ENCODE measurements at places on chromosomes 7 and 10.

DNA sequence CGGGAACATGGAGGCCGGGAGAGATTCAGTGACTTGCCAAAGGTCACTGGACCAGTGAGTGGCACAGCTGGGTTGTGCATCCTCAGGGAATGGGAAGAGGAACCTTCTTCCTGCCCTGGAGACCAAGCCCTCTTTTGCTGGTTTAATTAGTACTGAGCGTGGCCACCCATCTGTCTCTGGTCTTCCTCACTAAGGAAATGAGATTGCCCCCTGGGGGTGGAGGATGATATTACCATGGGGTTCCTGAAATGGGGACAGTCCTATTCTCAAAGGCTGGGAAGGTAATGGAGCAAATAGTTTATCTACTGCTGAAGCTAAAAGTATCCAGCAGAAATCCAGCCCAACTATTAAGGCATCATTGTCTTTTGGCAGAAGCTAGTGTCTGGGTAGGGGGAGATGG is 98.6 kb upstream of the FGFR2 start:
- DNase-seq, result no peak

GRCh38 chr7:66233638-66234037 is 28.5 kb downstream of the TPST1 start:
- DNase-seq, result no peak

DNA sequence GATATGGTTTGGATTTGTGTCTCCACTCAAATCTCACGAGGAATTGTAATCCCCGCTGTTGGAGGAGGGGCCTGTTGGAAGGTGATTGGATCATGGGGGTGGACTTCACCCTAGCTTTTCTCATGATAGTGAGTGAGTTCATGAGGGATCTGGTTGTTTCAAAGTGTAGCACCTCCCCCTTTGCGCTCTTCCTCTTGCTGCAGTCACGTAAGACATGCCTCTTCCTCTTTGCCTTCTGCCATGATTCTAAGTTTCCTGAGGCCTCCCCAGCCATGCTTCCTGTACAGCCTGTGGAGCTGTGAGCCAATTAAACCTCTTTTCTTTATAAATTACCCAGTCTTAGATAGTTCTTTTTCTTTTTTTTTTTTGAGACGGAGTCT is 17.1 kb downstream of the CDNF start:
- no peak for DNase-seq

DNA sequence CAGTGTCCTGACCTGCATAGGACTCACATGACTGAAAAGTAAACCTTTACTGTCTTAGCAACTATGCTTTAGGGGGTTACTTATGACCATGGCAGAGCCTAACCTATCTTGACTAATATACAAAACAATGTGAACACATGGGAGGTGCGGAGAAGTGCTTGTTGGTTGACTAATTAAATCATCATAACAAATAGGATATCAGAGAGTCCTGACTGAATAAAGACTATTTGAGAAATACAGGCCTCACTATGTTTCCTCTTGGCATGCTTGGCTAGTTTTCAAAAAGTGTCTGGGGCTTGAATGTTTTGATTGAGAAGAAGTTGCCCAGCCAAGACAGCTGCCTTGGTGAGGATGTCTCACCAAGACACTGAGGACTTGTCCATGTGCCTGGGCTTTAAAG is 104.4 kb upstream of the PHYHIPL start:
- no peak for DNase-seq
